NCI-H1436 treated with DMSO at 0.1 percent for 48 hours (cell line): ENCODE measurements at places on chromosomes 6 and 20.

DNA sequence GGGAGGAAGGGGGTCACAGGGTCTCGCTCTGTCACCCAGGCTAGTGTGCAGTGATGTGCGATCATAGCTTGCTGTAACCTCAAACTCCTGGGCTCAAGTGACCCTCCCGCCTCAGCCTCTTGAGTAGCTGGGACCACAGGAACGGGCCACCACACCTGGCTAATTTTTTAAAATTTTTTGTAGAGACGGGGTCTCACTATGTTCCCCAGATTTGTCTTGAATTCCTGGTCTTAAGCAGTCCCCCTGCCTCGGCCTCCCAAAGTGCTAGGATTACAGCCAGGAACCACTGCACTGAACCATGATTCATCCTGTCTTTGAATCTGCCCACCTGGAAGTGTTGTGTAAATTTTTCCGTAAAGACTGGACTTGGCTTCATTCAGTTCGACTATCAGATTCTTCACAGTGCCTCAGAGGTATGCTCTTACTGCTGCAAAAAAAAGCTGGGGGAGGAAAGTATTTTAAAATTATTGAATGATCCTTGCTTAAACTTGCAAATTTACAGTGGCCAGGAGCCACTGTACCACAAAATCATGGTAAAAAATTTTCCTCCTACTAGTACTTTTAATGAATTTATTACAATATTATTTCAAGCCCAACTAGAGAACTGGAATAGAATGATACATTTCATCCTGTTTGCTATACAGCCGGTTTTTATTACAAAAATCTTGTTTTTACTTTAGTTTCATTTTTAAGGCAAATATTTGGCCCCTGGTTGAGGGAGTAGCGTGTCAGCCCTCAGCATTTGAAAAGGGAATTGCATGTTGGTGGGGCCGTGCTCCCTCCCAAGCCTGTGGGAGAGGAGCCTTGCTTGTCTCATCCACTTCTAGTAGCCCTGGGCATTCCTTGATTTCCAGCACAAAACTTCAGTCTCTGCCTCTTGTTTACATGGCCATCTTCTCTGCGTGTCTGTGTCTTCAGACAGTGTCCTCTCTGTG lies 202.5 kb upstream of the SGK1 start:
- no peak for DNase-seq

DNA sequence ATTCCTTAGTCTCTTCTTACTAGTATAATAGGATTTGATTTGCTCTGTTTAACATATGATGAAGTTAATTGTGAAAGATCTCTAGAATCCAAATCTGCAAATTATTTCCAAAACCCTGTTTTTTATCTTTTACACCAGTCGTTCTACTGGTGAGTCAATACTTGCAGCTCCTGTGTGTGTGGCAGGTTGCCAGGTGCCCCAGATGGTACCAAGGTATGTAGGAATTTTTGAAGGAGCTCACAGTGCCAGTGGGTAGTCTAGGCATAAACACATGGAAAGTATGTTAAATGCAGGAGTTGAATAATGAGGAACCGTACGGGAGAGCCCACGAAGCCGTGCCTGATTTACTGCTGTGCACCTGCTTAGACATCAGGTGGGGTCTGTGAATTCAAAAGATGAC lies 192.2 kb downstream of the FARS2 start:
- DNase-seq: no peak

DNA sequence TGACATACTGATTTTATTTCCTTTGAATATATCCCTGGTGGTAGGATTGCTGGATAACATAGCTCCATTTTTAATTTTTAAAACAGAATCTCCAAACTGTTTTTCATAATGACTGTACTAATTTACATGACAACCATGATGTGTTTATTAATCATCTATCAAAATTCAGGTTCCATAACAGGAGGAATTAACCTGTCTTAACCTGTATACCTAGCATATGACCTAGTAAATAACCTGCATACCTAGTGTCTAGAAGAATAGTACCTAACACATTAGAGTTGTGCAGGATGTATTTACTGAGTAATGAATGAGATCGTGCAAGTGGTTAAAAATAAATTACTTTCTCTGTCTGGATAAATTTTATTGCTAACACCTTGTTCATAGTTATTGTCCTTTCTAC lies 45.8 kb upstream of the ARHGAP18 start:
- no peak for DNase-seq

DNA sequence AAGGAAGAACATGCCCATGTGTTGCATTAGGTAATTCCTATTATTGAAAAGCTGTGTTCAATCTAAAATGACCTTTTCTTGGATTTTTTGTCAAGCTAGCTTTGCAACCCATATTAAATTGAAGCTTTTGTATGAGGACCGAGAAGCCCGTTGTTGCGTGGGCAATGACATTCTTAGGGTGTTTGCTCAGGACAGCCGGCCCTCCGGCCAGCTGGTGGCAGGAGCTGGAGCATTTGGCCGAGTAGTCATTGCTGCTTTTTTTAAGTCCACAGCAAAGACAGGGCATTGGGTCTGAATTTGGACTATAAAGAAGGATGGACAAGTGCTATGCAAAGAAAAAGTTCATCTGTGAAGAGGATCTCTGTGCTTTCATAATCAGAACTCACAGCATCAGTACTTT lies 365.8 kb downstream of the SAMD5 start:
- DNase-seq: no peak

DNA sequence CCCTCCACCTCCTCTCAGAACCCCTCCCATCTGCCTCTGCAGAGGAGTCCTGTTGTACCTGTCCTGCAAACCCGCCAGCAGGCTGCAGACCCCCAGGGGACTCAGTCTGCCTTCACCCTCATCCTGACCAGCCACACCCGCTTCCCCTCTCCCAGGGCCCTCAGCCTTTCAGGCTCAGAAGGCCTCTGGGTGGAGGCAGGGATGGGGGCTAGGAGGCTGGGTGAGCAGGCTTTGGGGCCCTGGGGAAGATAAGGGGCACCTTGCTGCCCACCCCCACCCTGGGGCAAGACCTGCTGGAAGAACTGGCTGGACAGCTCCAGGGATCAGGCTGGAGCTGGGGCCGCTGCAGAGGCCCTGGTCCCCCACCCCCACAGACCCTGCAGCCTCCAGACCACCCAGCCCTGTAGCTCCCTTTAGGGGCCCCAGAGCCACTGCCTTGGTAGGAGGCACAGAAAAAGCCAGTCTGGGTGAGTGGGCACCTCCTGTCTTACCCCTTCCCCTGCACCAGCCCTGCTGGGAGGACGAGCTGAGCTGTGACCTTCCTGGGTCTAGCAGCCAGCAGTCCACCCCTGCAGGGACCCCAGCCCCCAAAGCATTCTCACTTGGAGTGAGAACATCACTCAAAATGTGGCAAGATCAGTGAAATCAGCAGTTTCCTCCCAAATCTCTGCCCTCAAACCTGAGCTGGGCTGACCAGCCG lies 5.2 kb downstream of the TEAD3 start:
- no peak for DNase-seq

DNA sequence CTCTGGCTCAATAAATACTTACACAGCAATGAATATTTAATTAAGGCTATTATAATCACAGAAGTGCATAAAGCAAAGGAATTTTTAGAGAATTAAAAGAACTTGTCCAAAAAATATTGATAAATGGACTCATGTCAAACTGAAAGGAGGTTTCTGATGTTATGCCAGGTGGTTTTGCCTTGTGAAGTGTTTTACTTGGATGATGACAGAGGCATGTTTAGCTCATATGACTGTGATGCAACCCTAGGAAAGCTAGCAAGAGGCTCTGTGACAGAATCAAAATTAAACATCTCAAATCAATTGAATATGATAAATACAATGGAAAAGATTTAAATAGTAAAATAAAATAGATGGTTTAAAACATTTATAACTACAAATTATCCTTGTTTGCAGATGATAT lies 137.3 kb downstream of the TMEM200A start:
- no peak for DNase-seq

GRCh38 chr20:50353289-50353961 lies 156.8 kb upstream of the PTPN1 start:
- no peak for DNase-seq

- no peak for DNase-seq
These were observed 90.0 kb downstream of the SASH1 start for GRCh38 chr6:148432462-148433195.

- DNase-seq: no peak
These were observed 145.6 kb upstream of the PTPN1 start for GRCh38 chr20:50364542-50364941.

DNA sequence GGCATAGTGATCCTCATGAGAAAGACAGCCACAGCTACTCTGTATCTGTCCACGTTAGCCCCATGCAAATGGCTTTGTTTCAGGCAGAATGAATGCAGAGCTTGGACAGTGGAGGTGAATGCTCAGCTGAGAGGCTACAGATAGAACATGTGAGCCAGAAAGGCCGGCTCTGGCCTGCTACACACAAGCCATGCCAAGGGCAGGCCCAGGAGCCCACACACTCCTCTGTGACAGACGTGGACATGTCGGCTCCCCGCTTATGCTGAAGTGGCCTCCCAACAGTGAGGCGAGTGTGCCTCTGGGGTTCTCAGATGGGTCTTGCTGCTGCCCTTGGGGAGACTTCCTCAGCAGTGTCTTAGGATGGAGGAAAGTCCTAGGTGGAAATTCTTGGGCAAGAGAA lies 159.6 kb downstream of the SYNDIG1 start:
- no peak for DNase-seq

DNA sequence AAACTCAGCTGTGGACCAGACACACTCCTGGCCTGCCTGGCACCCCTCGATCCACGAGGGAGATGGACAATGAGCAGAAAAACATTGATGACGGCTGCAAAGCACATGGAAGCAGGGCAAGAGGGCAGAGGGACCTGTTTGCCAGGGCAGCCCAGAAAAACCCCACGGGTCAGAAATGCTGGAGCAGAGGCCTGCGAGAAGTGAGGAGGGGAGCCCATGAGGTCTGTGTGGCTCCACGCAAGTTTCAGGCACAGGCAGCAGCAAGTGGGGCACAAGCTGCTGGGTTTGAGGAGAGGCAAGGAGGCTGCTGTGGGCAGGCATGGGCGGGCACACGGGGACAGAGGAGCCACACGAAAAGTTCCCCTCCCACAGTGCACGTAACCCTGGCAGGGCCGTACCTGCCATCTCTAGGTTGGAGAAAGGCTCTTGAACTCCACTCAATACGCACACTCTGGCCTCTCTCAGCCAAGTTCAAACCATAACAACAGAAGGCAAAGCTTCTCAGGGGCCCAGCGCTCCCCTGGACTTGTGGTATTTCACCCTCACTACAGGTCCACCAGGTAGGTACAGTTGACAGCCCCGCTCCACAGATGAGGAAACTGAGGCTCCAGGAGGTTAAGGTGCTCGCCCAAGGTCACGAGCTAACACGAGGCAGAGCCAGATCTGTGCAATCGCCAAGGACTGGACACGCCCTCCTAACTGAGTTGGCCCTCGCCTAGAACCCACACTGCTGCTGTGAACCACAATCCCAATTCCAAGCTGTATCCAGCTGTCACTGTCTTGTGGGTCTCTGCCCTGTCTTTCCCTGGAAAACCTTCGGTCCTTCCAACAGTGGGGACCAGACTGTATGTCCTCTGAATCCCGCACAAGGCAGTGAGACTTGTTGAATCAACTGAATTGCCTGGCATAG lies 108.2 kb downstream of the NOL4L start:
- DNase-seq: no peak

DNA sequence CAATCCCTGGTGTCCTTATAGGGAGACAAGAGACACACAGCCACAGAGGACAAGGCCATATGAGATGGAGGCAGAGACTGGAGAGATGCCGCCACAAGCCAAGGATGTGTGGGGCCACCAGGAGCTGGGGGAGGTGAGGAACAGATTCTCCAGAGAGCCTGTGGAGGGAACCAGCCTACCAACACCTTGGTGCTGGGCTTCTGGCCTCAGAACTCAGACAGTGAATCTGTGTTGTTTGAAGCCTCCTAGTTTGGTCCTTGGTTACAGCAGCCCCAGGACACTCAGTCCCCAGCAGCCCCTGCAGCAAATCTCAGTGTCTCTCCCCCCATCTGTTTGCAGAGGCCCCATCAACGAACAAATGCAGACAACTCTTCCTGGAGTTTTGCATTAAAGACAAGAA lies 73.2 kb upstream of the BHLHE23 start:
- DNase-seq: no peak

DNA sequence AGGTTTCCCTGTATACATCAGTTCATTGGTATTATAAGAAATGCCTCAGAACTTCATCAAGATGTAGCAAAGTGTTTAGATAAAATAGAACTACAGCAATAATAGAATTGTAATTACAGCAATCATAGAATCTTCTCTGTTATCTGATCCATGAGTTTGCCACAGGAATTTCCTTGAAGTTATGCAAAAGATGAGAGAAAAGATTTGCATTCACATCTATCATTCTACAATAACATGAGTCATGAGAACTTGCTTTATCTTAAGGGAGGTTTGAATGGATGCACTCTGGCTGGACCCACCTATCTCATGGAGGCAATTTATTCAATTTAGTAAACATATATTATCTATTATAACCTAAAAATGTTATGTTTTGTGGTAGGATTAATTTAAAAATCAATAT lies 329.8 kb upstream of the EPHA7 start:
- DNase-seq: no peak

GRCh38 chr6:11828262-11828870 lies 49.8 kb upstream of the ADTRP start:
- no peak for DNase-seq

GRCh38 chr20:57030611-57031600 lies 235.5 kb downstream of the BMP7 start:
- no peak for DNase-seq

DNA sequence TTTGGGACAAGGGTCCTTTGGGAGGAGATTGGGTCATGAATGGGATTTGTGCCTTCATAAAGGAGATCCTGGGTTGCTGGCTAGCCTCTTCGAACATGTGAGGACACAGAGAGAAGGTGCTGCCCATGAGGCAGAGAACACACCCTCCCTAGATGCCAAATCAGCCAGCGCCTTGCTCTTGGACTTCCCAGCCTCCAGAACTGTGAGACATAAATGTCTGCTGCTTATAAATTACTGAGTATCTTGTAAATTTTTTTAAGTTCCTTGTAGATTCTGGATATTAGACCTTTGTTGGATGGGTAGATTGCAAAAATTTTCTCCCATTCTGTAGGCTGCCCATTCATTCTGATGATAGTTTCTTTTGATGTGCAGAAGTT lies 297.5 kb upstream of the FOXQ1 start:
- DNase-seq: no peak

DNA sequence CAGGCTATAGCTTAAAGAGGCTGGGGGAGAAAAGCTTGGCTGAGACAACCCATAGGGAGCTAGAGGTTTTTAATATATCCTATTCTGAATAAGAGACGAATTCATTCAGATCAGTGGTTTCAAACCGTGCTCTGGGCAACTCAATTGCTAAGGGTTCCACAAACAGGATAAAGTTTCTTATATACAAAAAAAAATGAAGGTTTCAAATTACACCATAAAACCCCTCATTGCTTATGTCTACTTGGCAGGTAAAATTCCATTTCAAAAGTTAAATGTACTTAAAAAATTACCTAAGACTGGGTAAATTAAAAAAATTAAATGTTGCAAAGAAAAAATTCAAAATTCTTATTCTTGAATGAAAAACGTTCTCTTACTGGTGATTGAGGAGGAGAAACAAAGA lies 2.7 kb downstream of the HLA-DPB1 start:
- DNase-seq: no peak
